ENCODE measurements at places on chromosomes 5 and 9.

DNA sequence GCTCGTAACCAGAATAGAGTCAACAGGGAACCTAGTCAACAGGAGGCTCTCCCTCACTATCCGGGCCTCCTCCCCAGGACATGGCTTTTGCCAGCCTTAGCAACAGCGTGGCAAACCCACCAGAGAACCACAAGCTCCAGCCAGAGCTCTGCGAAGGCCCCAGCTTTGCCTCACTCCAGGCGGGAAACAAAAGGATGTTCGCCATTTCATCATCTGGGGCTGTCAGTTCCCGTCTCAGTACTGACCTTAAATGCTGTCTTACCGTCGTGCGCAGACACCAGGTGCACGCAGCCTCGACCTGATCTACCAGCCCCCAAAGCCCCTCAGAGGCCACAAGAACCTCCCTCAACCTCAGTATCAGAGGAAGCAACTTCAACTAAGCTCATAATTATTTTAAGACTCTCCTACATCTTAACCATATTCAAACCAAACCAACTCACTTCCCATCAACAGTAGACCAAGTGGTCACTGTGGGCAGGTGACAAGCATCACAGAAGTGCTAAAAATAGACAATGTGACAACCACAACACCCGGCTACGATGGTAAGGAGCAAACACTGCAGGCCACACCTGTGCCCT is 71.4 kb downstream of the SEMA4D start:
- DNase-seq: no peak

DNA sequence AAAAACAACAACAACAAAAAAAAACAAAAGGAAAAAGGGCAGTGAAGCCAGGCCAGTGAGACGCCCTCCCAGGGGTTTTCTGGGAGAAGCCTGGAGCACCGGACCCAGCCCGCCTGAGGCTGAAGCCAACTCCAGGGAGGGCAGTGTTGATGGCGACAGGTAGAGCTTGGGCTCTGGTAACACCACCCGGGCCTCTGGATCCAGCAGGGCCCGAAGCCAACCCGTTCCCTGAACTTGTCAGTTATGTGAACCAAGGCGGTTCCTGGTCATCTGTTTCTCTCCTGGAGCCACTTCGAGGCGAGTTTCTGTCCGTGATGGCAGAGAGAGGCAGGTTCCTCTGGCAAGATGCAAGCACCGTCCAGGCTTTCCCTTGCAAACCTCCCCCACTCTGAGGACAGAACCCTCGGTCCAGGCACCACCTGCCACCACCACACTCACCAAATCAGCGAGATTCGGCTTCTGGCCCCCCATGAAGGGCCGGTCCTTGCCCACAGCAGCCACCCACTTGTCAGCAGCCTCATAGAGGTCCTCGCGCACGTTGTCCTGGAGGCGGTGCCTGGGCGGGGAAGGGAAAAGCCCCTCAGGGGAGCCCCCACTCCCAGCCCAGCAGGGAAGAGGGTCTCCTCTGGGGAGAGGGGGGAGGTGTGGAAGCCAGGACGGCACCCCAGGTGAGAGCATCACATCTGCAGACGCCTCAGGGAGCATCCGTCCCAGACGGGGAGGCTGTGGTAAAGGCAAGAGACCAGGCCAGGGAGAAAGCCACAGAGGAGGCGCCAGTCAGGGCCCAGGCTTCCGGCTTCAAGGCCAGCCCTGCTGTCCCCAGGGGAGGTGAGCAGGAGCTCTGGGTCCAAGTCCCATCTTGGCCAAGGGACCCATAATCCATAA is 5.4 kb downstream of the PTGES2 start:
- no peak for DNase-seq

DNA sequence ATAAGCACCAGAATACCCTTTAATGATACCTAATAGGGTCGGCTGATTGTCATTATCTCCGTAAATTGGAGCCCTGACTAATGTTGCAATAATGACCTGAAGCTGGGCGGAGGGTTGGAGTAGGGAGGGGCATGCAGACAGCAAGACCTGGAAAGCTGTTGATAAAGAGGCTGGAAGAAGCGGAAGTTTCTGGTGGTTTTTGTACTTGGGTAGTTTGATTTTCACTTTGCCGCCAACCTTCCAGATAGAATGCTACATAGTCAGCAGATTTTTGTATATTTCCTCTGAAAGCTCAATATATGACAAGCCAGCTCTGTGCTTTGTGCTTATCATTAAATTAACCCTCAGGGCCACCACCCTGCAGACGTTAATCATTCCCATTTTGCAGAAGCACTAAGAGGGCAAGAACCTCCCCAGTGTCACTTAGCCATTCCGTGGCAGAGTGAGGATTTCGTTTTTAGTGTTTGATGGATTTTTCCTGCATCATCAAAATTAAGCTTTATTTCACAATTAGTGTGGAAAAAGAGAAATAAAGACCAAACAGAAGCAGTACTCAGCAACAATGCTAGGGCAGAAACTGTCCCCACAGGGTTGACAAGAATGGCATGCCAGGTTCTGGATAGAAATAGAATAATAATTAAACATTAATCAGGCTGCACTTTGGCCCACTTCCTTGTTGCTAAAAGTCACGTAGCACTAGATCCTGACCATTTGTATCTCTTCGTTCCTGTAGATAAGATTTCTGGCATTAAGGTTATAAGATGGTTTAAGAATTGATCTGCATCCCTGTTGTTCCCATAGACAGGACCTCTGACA is 34.7 kb downstream of the DIRAS2 start:
- DNase-seq: no peak

- no peak for DNase-seq
Measured at GRCh38 chr5:91177639-91178038, 205.5 kb downstream of the ARRDC3 start.

DNA sequence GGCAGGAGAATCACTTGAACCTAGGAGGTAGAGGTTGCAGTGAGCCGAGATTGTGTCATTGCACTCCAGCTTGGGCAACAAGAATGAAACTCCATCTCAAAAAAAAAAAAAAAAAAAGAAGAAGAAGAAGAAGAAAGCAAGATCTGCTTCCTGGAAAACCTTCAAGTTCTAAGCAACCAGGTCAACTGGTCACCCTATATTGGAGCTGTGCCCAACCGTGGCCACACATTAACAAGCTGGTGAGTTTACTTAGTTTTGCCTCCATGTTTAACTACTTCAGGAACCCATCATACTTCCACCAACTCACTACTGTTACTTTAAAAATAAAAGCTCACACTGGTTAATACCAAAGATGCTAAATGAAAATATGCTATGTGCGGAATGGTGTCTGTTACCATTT is 12.3 kb upstream of the SKP1 start:
- DNase-seq: no peak

GRCh38 chr5:32197032-32197431 is 22.9 kb upstream of the GOLPH3 start:
- DNase-seq: no peak
